ENCODE measurements at places on chromosomes 2 and 18.

- DNase-seq = no peak
Measured at GRCh38 chr2:230734247-230735175, 21.9 kb downstream of the CAB39 start.

GRCh38 chr2:109144271-109144670 is 15.3 kb downstream of the SH3RF3 start:
- no peak for DNase-seq

DNA sequence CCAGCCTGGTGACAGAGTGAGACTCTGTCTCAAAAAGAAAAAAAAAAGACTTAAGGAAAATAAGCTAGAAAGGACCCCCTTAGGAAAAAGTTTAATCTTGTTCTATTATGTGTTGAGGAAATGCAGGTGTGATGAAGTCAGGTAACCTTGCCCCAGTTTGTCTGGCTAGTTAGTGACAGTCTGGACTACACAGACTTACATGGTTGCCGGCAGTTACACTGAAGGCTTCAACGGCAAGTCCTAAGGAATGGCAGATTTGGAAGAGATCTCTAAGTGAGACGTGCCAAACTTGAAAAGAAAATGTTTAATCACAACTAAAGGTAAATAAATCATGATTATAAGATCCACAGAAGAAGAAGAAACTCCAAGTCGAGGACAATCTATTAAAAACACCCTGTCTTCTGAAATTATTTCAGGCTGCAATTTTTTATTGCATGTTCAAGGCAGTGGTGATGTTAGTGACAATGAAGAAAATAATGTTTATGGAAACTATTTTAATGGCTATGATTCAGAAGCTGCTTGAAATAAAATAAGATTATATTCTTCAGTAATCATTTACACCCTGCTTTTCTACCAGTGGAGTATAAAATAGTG is 84.2 kb downstream of the TTC27 start:
- no peak for DNase-seq

DNA sequence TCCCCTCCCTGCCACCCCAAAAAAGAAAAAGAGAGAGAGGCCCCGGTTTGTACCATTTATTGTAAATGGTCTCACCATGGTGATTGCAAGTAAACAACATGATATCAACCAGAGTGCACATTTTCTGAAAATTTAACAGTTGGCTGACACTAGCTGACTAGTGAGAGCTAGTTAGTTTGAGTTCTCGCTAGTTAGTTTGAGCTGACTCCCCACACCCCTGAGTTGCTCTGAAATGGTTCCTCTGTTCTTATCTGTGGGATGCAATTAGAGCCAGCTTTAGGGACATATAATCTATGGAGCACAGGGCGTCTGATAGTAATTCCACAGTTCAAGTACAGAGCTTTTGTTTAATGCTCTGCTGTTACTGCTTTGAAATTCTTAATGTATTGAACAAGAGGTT is 13.1 kb downstream of the CASP10 start:
- no peak for DNase-seq

GRCh38 chr18:76232779-76233178 is 262.3 kb downstream of the ZNF516 start:
- DNase-seq = no peak

GRCh38 chr2:149924549-149925213 is 337.1 kb upstream of the MMADHC start:
- DNase-seq = no peak

DNA sequence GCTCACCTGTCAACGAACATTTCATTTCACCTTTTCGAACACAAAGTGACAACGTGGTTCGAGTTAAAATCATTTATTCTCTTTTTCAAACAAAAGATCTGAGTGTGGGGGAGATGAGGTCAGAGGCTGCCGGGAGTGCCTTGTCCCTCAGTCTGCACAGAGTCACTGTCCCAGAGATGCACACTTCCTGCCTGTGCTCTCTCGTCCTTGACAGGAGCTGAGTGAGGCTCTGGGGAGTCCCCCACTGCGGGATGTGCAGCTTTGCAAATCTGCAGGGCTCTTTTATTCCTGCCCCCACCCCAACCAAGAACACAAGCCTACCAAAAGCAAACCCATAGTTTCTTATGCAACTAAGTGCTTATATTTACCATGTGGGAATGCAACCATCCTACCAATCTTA is 497.8 kb downstream of the EIPR1 start:
- DNase-seq = no peak
